ENCODE measurements at places on chromosomes 11 and 22.

GRCh38 chr11:3642071-3642951, 519 bp upstream of the ART5 start:
- DNase-seq = no peak

GRCh38 chr11:70203751-70204465, 812 bp downstream of the FADD start:
- DNase-seq = peak; percentile 2

DNA sequence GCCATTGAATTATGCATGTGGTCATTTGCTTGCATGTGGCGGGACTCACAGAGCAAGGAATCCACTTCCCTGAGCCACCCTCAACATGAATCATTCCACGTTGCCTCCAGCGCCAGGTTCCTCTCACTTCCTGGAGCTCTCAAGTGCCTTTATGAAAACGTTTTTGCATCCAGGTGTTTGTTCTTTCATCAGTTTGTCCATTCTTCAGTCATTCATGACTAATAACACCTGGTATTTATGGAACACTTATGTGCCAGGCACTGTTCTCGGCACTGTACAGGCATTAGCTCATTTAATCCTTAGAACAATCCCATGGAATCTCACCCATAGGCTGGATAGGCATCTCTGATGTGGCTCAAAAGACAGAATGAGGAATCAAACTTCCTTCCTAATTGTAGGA, 256.1 kb upstream of the SYN3 start:
- no peak for DNase-seq

DNA sequence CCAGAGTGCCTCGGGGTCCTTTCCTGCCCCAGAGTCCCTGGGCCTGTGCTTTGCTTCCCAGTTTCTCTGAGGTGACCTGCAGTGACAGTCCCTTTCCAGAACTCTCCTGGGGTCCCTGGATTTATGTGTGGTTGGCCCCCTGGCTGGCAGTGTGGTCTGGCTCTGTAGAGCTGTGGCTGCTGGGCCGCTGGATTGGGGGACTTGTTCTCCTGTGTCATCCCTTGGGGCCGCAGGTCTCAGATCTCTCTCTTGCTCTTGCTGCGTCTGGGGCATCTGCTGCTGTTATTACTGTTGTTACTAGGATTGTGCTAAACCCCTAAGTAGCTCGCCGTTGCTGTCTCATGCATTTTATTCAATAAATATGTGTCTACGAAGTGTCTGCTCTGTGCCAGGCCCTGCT, 31.9 kb downstream of the FAM83F start:
- DNase-seq = no peak

- DNase-seq = no peak
Observed at GRCh38 chr11:76682684-76683083, 12.1 kb upstream of the LRRC32 start.

GRCh38 chr11:130215531-130216220, 56.1 kb downstream of the ST14 start:
- DNase-seq = no peak

- DNase-seq = no peak
Observed at GRCh38 chr11:110422306-110422905, 7.3 kb upstream of the FDX1 start.

- DNase-seq = no peak
Observed at GRCh38 chr11:22037505-22037904, 155.4 kb upstream of the ANO5 start.

DNA sequence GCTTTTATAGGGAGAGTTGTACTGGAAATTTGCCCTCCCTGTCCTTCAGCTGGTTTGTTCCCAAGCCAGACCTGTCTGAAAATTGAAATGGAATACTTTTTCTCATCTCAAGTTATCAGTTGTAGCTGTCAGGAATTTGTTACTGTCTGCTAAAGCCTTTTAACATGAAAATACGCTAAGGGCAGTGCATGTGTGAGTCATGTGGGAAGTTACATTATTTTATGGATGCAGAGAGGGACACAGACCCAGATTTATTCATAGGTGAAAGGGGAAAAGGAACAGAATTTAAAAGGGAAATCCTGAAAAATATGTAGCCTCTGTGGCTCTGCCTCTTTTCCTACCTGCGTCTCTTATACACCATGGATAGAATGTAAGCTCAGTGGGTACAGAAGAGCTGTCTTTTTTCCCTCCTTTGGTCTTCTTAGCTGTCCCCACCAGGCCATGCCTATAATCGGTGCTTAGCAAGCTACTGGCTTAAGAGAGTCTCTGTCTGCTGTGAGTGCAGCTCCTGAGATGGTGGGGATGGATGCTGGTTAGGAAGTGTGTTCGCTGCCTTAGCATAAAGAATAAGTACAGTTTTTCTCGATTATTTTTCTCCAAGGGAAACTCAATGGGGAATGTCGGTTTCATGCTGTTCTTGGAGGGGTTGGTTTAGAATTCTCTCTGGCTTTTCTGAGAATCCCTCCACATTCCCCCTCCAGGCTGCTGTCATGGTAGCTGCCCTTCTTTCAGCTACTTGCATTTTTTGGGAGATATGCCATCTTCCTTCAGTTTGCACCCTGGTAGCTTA, 166.8 kb downstream of the TEAD1 start:
- DNase-seq = no peak

DNA sequence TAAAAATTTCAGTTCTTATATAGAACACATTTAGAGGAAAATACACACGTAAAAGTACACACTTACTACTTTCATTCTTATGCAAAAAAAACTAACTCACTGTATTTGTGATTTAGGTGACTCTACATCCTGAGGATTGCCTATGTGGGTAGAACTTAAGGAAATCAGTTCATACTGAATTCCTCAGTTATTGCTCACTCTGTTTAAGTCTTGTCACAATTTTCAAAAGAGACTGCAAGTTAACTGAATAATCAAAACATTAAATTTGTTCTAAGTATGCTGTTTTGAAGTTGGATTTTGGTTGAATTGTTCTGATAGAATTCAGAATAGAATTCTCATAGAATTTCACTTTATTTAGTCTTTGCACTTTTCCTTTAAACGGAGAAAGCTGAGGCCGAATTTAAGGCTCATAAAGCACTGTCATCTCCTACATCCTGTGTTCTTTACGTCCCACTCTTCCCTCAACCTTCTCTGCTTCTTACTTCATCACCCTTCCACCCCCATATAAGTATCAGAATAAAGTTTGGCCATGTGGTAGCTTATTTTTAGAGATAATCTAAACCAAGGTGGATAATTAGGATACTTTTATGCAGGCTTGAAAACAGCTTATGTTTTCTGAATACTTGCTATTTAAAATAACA, 59.8 kb downstream of the APOL5 start:
- DNase-seq = no peak

- no peak for DNase-seq
Observed at GRCh38 chr11:1837171-1838076, 1.4 kb upstream of the TNNI2 start.

- no peak for DNase-seq
Observed at GRCh38 chr11:130023204-130023603, 20.6 kb upstream of the PRDM10 start.

- peak; percentile 40 for DNase-seq
Observed at GRCh38 chr11:122756417-122756816, 81.9 kb upstream of the CRTAM start.

- DNase-seq = no peak
Observed at GRCh38 chr11:125069008-125069407, 5.9 kb downstream of the SLC37A2 start.

- no peak for DNase-seq
Observed at GRCh38 chr11:44950625-44951476, at the start of gene TP53I11. TSS of gene TP53I11 (minus strand) at chr11:44950883. CDS start at chr11:44938335, 12,548 bp downstream.

GRCh38 chr11:71568704-71569349, 3.5 kb downstream of the KRTAP5-10 start:
- no peak for DNase-seq

GRCh38 chr11:115765803-115766239, 261.6 kb upstream of the CADM1 start:
- DNase-seq = no peak

GRCh38 chr22:23564276-23564675, 15.8 kb downstream of the IGLL1 start:
- no peak for DNase-seq

DNA sequence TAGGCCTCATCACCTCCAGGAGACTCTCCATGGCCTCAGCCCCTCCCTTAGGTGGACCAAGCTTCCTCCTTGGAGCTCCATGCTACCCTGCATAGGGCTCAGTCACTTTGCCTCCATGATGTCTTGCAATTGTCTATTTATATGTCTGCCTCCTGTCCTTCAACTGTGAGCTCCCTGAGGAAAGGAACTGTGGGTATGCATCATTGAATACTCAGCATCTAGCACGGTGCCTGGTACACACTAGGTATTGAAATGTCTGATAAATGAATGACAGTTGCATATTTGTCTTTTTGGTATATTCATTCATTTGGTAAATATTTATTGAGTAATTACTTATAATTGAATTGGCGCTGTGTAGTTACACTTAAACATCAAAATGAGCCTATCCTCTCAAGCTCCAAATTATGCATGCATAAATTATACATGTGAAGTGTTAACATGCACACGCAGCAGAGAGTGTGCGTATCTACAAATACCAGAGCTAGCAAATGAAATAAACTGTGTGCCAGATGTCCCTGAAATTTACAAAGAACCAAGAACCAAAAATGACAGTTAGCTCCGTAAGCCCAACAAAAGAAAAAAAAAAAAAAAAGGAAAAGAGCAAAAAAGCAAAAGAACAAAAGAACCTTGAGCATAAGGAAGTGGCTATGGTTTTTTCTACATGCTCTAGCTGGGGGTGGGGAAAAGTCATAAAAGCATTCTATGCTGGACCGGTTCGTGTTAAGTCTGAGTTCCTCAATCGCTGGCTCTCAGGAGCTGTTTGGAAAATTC, 25.2 kb downstream of the GRAP2 start:
- DNase-seq = no peak

DNA sequence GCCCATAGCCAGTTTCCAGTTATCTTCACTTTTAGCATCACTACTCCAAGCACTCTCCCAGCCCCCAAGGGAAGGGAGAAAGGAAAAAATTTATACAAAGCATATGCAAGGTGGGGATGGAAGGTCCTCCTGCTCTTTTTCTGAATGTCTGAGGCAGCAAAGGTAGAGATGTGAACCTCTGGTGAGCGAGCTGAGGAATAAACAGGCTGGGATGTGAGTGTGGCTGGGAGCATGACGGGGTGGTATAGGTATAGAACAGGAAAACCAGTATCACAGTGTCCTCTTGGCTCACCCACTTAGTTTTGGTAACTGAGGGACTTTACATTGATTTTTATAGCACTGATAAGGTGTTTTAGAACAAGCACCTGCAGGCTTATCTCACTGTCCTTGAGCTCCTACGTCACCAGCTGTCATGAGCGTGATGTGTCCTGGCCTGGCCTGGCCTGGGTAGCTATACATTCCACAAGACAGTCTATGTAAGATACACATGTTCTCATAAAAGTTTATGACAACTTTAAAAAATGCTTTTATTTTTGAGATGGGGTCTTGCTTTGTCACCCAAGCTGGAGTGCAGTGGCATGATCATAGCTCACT, 10.3 kb upstream of the POLD3 start:
- no peak for DNase-seq

DNA sequence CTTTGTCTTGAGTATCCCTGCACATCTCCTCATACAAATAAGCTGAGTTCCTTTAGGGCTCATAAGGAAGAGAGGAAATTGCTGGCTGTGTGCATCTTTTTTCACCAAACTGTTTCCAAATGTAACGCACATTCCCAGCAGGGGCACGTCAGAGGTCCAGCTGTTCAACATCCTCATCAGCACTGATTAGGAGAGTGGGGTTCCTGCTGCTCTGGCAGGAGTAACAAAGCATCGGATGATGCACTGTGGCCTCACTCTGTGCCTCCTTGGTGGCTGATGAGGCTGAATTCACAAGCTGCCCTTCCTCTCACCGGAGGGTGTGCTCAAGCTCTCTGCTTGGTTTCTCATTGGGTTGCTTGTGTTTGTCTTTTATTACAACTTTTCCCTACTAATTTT, 35.5 kb upstream of the SLC25A1 start:
- no peak for DNase-seq

- no peak for DNase-seq
Observed at GRCh38 chr11:94128291-94128745, 323 bp upstream of the PANX1 start.

- DNase-seq = no peak
Observed at GRCh38 chr11:65786786-65787636, at the start of gene OVOL1. TSS of gene OVOL1 (plus strand) at chr11:65787063. CDS start at chr11:65787374, 311 bp downstream.

GRCh38 chr22:36658900-36659299, 44.7 kb downstream of the CACNG2 start:
- DNase-seq = no peak

- no peak for DNase-seq
Observed at GRCh38 chr11:48055292-48056132, 75.2 kb downstream of the PTPRJ start.

- DNase-seq = no peak
Observed at GRCh38 chr11:83072350-83073242, 899 bp upstream of the RAB30 start.

DNA sequence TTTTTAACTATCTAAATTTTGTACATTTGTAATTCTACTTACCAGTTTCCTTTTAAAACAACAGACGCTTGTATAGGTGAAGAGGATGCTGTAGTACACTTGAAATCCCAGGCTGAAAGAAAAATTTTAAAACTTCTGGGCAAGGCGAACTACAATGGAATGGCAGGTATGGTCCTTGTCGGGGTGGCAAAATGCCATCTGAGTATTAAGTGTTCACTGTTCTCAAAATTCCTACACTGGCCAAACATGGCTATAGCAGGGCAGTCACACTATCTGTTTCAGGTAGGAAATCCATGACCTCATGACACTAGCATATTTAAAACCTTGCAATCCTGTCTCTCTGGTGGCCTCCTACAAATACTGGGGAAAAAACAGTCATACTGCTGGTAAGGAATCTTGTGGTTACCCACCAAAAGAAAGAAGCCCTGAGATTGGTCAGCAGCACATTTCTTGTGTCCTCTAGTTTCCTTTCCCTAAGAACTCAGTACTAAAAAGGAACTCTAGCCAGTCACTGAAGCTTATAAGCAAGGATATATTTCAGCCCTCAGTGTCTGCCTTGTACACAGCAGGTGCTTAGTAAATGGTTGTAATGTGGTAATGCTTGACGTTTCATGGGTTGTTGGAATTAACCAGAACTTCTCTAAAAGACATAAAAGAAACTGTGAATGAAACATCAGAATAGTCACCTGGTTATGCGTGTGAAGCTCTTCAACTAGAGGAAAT, 5.2 kb upstream of the ZC3H12C start:
- no peak for DNase-seq

GRCh38 chr11:123577081-123577598, 77.3 kb downstream of the SCN3B start:
- DNase-seq = no peak

- no peak for DNase-seq
Observed at GRCh38 chr11:80196041-80196440, 755.2 kb upstream of the TENM4 start.

GRCh38 chr11:14713496-14714244, 70.1 kb downstream of the PDE3B start:
- no peak for DNase-seq

All from SIG-M5 (cell line).